AG04450 (cell line): ENCODE measurements at places on chromosomes 2 and 18. TPM values are rescaled to one million over a fixed set of nuclear protein-coding genes. Genes with fewer than 3 reads are reported as not detected.

DNA sequence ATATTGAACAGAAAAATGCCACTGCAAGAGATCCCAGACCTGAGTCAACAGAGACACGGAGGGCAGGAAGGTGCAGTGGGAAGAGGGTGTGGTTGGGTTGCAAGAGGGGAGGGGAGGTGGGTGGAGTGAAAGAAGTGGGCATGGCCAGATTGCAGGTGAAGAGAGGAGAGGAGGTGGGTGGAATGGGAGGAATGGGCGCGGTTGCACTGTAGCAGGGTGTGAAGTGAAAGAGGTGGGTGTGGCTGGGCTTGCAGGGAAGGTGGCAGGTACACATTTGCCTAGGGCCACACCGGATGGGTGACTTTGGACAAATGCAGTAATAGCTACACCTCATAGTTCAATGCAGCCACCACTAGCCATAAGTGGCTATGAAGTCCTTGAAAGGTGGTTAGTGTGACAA lies 71.1 kb downstream of the DOCK10 start:
- DNase-seq = no peak

GRCh38 chr2:236214376-236214995 lies 46.3 kb upstream of the GBX2 start:
- DNase-seq = no peak

DNA sequence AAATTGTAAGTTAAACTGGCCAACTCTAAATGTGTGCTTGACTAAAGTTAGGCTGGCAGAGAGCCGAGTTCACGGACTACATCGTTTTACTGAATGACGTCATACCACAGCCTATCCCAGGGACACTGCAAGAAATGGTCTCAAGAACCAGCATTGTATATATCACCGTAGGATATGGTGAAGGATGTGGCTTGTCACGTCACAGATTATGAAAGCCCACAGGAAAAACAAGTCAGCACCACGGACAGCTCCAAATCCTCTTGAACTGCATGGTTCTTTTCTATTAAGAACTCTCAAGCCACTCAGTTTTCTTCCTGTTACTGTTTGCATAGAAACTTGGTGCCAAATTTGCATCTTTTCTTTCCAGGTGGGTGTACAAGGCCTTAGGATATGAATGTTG lies 85.1 kb upstream of the ACAA2 start:
- DNase-seq = peak; percentile 26

- no peak for DNase-seq
Measured at GRCh38 chr2:41483226-41483625, 564.6 kb upstream of the PKDCC start.

GRCh38 chr2:101900375-101900774 lies 91.4 kb upstream of the IL1R2 start:
- no peak for DNase-seq

GRCh38 chr2:221477714-221478484 lies 94.2 kb downstream of the EPHA4 start:
- DNase-seq = no peak

DNA sequence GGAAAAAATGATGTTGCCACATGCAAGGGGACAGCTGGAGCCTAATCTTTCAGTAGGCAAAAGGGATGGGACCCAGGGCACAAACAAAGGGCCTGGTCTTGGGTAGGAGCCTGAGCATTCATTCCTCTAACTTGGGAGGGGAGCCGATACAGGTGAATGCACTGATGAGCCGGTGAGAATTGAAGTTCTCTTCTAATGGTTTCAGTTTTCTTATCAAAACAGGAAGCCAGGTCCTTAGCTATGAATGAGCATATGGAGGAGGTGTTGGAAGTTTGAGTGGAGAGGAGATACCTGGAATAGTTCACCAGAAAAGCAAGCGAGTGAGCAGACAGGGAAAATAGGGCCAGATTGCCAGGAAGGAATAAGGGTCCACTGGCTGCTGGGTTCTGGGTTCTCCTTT lies 10.1 kb downstream of the DPP4 start:
- DNase-seq = no peak

DNA sequence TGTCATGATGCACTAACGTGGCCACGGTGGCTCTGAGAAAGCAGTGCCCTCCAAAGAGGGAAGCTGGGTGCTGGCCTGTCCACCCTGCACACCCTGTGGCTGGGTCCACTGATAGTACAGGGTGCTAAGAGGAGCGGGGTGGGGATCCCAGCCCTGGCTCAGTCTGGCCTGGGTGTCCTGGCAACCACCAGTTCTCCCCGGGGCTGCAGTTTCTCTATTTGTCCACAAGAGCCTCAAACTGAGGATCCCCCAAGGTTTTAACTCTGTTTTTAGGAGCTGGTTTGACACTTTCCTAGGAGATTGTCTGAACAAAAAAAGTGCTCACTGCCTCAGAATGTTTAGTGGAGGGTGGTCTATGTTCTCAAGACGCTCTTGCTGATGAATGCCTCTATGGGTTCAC lies 29.0 kb downstream of the EDAR start:
- no peak for DNase-seq

DNA sequence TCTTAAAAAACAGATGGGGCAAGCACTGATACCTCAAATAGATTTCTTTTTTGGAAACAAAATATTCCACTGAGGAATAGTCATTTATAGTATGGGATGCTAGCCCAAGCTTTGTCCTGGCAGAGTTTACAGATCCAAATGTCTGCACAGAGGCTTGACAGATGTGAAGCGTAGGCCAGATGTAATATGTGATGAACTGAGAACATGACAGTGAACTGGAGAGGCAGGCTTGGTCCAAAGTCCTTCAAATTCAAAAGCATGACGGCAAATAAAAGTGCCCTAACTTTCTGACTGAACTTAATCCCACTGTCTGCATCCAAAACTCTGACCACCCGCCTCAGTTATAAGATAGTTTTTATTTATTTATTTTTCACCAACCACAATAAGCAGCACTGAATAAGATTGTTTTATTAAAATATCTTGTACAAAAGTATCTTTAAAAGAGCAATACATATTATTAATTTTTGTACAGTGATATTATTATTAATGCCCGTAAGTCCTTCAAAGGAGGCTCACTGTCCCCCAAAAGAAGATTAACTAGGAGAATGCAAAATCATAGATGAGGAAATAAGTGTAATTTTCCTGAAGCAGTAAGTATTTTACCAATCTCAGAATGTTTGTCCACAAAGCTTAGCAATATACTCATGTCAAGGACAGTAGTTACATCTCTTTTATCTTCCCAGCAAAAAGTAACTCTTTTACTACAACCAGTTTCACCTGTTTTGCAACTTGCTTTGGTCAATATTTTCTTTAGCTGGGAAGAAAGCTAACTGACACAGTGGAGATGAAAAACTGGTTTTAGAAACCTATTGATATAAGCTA lies 10.7 kb upstream of the SPOPL start:
- DNase-seq = no peak

GRCh38 chr18:55672574-55673361 lies 84.8 kb upstream of the TCF4 start:
- DNase-seq = no peak

DNA sequence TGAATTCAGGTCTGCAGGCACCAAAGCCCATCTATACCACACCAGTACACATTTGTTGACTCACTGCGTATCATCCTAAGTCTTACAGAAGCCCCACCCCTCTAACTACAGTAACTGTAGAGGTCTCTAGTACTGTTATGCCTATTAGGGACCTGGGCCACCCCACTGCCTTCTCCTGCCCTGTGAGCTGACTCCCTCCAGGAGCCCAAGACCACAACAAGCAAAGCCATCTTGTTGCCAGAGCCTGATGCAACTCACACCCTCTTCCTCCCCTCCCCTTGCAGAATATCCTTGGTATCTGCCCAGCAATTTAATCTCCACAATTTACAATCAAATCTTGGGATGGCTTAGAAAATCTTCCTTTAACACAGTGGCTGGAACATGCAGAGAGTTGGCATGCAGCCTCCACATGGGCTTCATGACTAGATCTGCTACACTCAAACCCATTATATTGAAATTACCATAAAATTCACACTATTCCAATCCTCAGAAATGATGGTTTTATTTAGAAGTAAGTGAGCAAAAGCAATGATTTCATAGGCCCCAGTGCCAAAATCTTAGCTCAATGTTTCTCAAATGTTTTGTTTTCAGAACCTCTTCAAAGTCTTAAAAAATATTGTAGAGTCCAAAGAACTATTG lies 17.7 kb upstream of the CYP1B1 start:
- DNase-seq = no peak

DNA sequence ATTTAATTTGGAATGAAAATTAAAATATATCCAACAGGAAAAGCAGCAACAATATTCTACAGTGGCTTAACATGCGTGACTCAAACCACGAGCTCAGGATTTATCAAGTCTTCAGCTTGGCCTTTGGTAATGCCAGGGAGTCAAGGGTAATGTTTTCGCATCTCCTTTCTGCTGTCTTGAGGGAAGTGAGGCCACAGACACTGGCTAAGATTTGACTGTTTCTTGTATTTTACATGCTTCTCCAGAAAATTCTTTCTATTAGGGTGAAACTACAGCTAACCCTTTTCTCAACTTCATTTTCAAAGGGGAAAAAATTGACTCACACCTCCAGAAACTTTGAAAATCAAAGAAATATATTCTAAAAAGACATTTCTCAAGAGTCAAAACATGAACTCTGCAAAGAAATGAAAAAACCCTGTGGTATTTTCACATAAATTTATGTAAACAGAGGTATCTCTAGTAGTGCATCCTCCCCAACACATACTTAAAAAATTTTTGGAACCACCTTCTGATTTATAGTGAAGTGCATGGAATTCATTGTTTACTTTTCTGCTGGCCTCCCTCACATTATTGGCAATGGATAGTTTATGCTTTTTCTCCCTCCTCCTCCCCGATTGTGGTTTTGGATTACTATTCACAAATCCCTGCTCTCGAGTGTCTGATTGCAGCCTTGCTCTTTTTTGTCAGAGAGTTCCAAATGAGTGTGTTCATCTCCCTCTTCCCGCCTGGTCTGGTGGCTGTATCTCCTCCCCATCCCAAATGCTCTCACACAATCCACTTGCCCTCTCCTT lies 48.7 kb downstream of the DPP4 start:
- peak; percentile 60 for DNase-seq

DNA sequence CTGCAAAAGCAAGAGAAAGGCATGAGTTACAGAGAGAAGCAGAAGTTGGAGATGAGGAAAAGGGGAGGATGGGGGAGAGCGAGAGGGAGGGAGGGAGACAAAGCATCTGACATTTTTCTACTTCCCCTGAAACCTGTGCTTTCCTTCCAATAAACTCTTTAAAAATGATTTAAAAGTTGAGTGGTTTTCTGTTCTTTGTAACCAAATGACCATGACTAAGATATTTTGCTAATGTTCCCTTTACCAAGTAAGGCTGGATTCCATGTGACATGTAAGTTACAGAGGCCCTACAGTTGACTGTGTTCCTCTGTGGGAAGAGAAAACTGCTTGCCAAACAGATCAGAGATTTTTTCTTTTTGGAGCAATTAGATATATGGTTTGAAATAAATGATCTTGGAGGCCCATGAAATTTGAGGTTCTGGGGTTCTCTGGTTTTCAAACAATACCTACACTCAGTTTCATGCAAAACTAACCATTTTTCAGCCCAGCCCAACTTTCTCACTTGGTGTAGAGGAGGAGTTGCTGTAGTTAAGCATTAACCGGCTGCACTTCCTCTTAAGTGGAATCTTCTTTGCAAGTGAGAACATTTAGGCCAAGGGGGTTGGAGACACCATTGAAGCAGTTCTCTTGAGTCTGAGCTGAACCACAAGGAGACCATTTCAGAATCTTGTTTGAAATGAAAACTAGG lies 34.5 kb downstream of the INSIG2 start:
- no peak for DNase-seq

KDSR gene
- polyA plus RNA-seq = 34.0 and 39.9 TPM in 2 replicates

DHRS9 gene
- not detected in 2 replicates for polyA plus RNA-seq

ITSN2 gene
- polyA plus RNA-seq = 22.4 and 27.3 TPM in 2 replicates

DYNC2LI1 gene
- 17.7 and 23.3 TPM in 2 replicates for polyA plus RNA-seq

MAP3K2 gene
- polyA plus RNA-seq = 14.9 and 15.5 TPM in 2 replicates

STON1 gene
- polyA plus RNA-seq = 13.5 and 17.8 TPM in 2 replicates

TRMT61B gene
- polyA plus RNA-seq = 10.5 and 16.8 TPM in 2 replicates
